CD4-positive, alpha-beta T cell treated with Interleukin-2 at 100 ng/mL for 4 hours (primary cell): ENCODE measurements at places on chromosomes 11 and 22.

DNA sequence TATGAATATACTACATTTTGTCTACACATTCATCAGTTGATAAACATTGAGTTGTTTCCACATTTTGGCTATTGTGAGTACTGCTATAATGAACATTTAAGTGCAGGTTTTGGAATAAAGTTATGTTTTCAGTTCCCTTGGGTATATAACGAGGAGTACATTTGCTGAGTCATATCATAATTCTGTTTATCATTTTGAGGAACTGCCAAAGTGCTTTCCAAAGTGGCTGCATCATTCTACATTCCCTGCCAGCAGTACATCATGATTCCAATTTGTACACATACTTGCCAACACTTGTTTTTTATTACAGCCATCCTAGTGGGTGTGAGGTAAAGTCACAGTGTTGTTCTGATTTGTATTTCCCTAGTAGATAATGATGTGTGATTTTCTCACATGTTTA is 1458.6 kb upstream of the TENM4 start:
- DNase-seq, result no peak

DNA sequence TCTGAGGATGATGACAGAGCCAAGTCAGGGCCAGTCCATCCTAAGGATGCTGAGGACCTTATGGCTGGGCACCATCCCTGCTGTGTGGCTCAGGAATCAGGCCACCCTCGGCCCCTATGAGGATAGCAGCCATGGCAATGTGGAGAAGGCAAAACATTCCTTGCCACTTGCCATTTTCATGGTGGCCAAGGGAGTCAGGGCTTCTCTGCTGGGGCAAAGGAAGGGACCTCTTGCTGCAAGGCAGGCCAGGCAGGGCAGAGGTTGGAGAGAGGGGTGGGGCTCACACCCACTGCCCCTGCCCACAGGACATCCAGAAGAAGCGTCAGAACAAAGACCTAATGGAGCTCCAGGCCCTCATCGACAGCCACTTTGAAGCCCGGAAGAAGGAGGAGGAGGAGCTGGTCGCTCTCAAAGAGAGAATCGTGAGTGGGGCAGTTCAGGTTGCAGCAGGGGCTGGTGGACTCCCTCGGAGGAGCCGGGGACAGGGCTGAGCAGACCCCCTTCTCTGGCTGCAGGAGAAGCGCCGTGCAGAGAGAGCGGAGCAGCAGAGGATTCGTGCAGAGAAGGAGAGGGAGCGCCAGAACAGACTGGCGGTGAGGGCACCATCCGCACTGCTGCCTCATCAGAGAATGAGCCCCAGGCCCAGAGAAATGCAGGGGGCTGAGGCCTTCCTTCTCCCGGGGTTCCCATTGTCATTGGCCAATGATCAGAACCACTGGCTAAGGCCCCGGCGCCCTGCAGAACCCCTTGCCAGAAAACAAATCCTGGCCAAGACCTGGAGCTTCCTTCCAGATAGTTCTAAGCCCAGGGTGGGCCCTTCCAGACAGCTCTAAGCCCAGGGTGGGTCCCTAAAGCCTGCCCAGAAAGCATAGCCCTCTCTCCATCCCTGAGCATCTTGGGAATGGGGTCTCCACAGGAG is 13.5 kb upstream of the MRPL23 start:
- DNase-seq, result no peak

GRCh38 chr11:69862331-69862771 is 43.1 kb upstream of the FGF3 start:
- DNase-seq, result no peak

- DNase-seq, result no peak
Observed at GRCh38 chr11:43554148-43554473, 126.4 kb upstream of the HSD17B12 start.

DNA sequence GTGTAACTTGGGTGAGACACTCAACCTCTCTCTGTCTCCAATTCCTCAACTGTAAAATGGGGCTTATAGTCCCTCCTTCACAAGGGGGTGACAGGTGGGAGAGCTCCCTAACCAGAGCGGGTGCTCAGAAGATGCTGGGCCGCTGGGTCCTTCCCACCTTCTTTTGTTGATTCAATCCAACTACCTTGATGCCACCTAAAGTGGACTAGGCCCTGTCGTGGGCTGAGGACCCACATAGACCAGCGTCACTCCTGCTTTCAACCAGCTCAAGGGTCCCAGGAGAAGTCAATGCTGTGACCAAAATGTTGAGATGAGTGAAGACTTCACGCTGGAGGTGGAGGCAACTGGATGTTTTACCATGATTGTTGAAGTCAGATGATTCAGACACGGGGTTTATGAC is 72.7 kb upstream of the WNT11 start:
- DNase-seq, result no peak

DNA sequence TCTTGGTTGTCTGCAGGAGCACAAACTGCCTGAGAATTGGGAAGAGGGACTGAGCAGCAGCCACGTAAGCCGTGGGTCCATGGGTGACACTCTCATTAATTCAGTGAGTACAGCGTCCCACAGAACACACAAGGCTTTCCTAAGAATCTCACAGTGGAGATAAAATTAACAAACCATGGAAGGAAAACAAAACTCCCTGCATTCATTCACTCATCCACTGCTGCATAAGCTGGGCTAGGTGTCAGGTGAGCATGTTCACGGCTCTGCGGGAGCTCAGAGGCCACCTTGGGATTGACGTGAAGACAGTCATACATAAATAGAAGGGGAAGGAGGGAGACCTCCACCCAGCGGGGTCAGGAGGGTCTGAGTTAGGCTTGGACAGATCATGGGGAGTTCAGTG is 1442.7 kb downstream of the TBC1D22A start:
- no peak for DNase-seq

DNA sequence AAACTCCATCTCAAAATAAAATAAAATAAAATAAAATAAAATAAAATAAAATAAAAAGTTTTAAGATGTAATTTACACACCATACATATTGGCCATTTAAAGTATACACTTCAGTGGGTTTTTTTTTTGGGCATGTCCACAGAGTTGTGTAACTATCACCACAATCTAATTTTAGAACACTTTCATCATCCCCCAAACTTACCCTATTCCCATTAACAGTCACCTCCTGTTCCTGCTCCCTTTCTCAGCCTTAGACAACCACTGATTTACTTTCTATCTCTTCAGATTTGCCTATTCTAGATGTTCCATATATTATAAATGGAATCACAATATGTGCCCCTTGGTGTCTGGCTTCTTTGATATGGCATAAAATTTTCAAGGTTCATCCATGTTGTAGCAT is 4.6 kb upstream of the ACER3 start:
- DNase-seq, result no peak

GRCh38 chr11:123143921-123144320 is 51.1 kb downstream of the CLMP start:
- no peak for DNase-seq

DNA sequence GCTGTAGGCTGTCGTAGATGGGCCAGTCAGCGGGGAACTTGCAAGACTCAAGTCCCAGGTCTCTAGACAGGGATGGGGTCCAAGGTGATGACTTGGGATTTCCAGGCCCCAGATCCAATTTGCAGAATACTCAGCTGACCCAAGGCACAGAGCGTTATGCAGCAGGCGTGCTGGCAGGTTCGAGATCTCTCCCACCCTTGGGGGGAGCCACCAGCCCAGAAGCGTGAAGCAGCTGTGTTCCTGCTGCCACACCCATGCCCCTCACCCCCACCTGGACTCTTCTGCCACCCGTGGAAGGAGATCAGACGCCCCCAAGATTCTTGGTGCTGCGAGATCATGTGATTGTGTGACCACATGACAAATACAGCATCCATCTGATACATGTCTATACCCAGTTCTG is 142.6 kb downstream of the BRD1 start:
- no peak for DNase-seq

- no peak for DNase-seq
Observed at GRCh38 chr11:111502611-111503010, 9.6 kb downstream of the BTG4 start.

DNA sequence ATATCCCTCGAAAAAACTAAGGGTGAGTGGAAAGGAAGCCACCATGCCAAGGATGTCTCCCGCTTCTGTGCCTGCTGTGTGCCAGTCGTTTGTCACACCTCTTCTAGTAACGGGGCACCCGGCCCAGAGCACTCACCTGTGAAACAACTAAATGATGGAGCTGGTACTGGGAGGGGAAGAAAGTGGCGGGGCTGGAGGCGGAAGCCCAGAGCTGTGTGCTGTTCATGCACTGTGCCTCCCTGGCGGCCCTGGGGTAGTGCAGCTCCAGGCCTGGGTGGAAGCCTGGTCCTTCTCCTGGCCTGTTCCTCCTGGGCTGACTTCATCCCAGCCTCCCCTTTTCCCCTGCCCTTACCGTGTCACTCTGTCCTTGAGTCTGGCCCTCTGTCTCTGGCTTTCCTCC is 130.2 kb downstream of the CEP164 start:
- no peak for DNase-seq

- DNase-seq, result no peak
Observed at GRCh38 chr11:36073411-36074203, 129.7 kb downstream of the LDLRAD3 start.

GRCh38 chr11:76007166-76007565 is 192.2 kb downstream of the UVRAG start:
- DNase-seq, result no peak

DNA sequence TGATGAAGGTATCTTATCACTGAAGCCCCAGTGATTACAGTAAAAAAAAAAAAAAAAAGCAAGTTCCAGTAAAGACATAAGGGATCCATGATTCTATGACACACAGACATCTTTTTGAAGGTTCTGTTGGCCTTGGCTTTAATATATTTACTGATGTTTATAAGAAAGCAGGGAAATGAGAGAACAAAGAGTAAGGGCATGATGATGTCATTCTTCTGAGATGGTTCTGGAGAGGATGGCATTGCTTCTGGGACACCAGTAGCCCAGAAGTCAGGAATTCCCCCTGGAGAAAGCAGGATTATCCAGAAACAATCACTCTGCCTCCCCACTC is 233.6 kb downstream of the FAM76B start:
- no peak for DNase-seq

GRCh38 chr11:123461164-123461563 is 31.1 kb downstream of the GRAMD1B start:
- DNase-seq, result no peak

GRCh38 chr11:10601837-10602236 is 33.4 kb upstream of the LYVE1 start:
- no peak for DNase-seq

DNA sequence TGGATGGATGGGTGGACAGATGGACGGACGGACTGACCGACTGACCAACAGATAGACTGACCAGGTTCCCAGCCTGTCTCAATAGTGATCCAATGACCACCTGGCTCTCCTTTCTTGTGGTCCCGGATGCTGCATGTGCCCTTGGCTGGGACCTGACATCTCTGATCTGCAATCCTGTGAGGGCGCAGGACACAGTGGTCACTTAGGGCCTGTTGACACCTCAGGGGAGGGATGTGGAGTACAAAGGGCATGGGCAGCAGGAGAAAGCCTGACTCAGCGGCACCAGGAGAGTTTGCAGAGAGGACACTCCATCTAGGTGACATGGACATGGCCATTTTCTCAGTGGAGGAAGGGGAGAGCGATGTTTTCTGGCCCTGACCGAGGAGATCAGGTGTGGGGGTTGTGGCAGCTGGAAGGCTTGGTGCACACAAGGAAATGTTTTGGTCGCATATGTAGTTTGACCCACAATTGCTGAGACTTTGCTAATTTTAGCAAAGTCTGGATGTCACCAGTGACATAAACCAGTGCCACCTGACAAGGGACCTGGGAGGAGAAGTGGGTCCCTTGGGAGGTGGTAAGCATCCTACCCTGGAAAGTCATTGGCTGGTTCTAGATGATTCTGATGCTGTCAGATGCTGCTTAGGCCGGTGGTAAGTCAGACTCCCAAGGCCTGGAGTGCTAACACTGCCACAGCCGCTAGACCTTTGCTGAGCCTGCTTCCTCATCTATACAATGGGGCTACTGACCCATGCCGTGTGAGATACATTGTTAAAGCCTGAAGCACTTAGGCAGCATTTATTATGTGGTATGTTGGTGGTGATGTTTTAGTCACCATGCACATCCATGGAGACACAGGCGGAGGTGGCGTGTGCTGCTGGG is 50.7 kb downstream of the CD82 start:
- DNase-seq, result no peak

DNA sequence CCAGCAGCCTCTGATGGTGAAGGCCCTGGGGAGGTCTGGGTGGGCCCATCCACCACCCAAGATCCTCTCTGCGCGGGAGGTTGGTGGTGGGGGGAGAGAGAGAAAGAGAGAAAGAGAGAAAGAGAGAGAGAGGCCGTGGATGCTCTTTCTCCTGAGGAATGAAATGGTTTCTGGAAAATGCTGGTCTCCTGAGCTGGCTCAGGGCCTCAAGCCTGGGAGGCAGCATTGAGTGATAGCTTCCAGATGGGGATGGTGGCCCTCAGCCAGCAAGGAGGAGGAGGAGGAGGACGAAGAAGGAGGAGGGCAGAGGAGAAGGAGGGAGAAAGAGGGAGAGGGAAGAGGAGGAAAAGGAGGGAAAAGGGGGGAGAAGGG is 4.6 kb downstream of the TSPAN32 start:
- no peak for DNase-seq

GRCh38 chr11:15584158-15584557 is 469.4 kb downstream of the INSC start:
- DNase-seq, result no peak

GRCh38 chr11:46202696-46203391 is 74.6 kb upstream of the CREB3L1 start:
- DNase-seq, result no peak

DNA sequence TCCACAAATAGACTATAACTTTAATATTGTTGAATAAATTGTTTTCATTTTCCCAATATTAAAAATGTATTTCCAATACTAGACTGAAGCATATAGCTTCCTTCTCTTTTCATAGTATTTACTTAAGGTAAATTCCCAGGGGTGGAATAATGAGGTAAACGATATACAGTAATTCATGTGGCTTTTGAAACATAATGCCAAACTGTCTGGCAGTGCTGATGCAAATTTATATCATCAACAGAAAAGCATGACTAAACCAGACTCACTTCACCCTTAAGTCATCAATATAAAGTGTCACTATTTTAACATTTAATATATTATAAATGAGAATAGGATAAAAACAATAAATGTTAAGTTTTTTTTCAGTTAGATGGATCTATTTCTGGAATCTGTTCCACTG is 13.6 kb downstream of the C2CD3 start:
- DNase-seq, result no peak

DNA sequence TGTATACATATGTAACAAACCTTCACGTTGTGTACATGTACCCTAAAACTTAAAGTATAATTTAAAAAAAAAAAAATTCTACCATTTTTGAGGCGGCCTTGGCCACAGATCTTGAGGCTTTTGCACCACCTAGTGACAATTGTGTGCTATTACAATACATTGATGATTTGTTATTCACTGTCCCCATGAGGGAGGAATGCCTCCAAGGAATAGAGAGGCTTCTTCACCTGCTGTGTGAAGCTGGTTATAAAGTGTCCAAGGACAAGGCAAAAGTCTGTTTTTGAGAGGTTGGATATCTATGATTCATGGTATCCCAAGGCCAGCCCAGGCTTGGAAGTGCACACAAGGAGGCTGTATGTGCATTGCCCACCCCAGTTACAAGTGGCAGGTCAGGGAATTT is 30.7 kb downstream of the SLC22A25 start:
- DNase-seq, result peak; percentile 41

GRCh38 chr22:21881841-21882753 is 14.7 kb upstream of the MAPK1 start:
- DNase-seq, result no peak
